Omental fat pad (tissue), 4 donors: ENCODE measurements at places on chromosomes 12 and 14.

DNA sequence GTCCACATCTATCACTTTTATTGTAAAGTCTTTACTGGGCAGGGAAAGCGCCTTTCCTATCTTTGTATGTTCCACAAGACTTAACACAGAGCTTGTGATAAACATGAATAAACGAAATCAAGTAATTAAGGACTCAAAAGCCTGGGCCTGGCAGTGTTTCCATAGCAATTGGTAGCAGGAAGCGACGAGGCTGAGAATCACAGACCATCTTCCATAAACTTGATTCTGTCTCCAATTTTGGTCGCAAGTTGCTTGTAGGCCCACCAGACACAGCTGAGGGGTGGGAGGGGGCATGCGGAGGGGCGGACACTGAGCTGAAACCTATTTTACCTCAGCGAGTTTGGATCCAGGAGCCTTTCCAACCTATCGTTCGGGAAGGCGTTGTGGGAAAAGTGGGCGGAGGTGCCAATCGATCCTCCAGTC lies 302 bp downstream of the CCDC38 start:
- DNase-seq, result no peak

- DNase-seq, result no peak
These were observed 5.3 kb downstream of the MYH7 start for GRCh38 chr14:23430016-23430722.

GRCh38 chr12:104747955-104748354 lies 210.1 kb downstream of the SLC41A2 start:
- no peak for DNase-seq

- no peak for DNase-seq
These were observed 1.2 kb upstream of the GAPDH start for GRCh38 chr12:6532927-6533652.

DNA sequence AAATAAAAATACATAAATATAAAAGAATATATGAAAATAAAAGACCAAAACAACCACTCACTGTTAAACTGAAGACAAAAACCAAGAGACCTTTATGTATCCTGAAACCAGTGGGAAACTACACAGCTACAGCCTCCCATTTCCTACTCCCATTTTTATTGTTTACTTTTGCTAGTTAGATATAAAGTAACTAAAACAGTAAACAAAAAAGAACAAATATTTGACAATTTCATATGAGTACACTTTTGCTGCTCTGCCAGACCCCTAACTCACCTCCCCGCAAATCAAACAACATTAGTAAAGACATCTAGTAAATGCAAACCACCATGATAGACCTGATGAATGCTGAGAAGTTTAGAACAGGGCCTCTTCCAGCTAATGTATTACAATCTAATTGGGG lies 97.1 kb downstream of the BCL2L14 start:
- DNase-seq, result no peak

GRCh38 chr12:3892631-3893030 lies 19.4 kb upstream of the PARP11 start:
- DNase-seq, result no peak

- DNase-seq, result no peak
These were observed 1.8 kb downstream of the COX6A1 start for GRCh38 chr12:120439646-120440247.

DNA sequence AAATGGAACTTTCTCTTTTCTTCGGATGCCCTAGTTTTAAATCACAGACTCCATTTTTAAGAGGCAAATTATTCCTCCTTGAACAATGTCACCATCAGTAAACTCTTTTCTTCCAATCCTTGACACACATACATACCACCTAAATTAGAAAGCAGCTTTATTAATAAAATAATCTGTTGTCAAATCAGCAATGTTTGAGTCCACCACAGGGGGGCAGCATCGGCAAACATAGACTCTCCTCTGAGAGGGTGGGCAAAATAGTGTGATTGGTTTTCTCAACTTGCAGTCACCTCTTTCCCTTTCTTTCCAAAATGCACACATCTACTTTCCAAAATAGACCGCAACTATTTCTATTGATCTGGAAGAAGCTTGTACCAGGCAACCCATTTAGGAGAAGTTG lies 438.4 kb upstream of the OR4E1 start:
- DNase-seq, result no peak

DNA sequence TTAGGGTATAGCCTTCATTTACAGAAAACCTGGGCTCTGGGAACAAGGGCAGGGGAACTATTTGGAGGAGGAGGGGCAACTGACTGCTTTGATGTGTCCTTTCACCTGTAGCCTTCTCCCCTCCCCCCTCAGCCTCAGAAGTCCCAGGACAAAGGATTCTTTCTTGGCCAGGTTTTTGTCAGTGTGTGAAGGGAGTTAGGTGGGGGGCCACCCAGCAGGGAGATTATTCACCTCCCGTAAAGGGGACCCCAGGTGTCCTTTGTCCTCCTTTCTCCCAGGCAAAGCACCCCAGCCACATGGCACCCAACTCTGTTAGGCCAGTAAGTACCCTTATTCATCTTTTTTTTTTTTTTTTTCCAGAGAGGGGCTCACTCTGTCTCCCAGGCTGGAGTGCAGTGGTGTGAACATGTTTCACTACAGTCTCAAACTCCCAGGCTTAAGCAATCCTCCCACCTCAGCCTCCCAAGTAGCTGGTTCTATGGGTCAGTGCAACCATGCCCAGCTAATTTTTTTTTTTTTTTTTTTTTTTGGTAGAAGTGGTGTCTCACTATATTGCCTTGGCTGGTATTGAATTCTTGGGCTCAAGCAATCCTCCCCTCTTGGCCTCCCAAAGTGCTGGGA lies 723 bp upstream of the NFE2 start:
- no peak for DNase-seq

DNA sequence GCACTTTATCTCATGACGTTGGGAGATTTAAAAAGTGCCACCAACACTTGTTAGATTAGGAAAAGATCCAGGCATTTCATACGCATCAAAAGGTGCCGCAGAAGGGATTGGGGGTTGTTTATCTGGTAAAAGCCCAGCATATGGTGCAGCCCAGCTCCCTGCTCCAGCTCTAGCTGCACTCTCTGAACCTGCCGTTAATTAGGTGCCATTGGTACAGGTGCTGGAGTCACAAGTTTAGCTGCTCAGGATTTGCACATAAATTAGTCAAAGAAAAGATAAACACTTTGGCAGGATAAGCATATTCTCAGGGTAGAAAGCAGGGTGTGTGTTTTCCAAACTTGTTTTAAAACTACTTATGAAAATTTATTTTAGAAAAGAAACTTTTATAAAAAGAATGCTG lies 932.6 kb upstream of the TMEM132C start:
- DNase-seq, result no peak

- DNase-seq, result no peak
These were observed 65.1 kb upstream of the DUSP6 start for GRCh38 chr12:89417246-89417977.

GRCh38 chr12:89857652-89858274 lies 149.1 kb upstream of the ATP2B1 start:
- DNase-seq, result no peak

DNA sequence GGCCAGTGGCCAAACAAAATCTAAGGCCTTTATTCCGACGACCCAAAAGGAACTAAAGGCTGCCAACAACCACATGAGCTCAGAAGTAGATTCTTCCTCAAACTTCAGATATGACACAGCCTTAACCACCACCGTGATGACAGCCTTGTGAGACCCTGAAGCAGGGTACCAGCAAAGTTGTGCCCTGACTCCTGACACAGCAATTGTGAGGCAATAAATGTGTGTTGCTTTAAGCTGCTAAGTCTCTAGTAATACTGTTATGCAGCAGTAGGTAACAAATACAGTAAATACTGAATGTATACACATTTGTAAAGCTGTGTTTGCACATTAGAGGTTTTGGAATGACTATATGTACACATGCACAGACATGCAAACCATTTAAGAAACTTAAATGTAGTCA lies 10.7 kb upstream of the SLC6A13 start:
- no peak for DNase-seq

DNA sequence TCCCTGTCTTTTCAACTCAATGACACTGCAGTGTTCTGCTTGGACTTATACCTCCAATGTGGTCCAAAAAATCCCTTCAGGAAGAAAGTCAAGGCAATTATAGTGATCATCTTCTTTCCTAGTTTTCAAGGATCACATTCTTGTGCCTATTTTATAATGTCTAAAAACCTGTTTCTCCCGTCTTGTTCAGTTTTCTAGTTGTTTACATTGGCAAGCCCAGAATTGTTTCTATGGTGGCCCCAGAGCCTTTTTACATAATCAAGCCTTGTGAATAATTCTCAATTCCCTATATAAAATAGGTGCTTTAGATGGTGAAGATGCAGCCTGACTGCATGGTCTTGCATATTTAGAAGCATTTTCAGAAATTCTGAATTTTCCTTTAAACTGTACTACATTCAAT lies 14.5 kb upstream of the LDHB start:
- no peak for DNase-seq

GRCh38 chr12:116687888-116688287 lies 50.0 kb downstream of the SPRING1 start:
- DNase-seq, result no peak

DNA sequence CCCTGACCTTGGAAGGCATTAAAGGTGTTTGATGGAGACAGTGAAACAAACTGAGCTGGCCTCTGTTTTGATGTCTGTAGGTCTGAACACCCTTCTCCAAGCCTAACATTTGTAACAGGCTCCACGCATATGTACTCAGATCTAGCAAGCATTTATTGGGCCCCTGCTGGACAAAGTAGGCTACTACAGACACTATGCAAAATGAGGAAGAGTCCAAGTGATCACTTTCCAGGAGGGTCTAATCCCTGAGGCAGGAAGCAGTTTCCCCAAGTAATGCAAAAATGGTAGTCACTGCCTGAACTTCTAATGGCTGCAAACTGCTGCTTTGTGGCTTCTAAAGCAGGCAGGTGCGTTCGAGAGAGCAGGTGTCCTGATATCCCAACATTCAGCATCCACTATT lies 405.8 kb downstream of the MED13L start:
- DNase-seq, result no peak

GRCh38 chr14:86790408-86791364 lies 1202.3 kb downstream of the GALC start:
- DNase-seq, result no peak

DNA sequence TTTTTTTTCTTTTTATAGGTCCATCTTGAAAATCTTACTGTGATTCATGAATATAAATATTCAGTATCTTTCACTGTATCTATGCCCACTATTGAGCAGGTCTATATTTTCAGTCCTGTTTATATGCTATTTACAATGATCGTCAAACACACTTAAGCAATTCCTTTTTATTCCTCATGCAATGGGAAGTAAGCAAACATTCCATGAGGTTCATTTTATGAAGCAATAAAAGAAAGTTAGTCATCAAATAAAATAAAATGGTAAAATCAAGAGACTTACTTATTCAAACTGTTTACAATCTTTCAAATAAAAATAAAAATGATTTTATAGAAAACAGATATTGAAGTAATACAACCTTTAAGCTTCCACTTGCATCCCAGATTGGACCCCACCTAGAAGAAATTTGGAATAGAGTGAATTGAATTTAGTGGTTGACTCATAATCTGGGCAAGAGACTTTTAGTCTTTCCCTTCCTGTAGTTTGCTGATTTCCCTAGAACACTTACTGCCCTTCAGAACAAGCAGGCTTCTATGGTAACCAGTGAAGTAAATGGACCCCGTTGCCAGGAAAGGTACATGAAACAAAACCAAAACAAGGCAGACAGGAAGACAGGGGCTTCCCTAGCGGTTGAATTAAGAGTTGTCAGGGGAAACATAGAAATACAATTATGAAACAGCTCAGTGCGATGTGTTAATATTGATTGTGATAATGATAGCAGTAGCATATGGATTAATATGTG lies 241.0 kb upstream of the ATP2B1 start:
- no peak for DNase-seq

GRCh38 chr12:38892087-38892786 lies 13.2 kb downstream of the CPNE8 start:
- DNase-seq, result no peak
